AG10803 (cell line): ENCODE measurements at places on chromosomes 16 and 17.

DNA sequence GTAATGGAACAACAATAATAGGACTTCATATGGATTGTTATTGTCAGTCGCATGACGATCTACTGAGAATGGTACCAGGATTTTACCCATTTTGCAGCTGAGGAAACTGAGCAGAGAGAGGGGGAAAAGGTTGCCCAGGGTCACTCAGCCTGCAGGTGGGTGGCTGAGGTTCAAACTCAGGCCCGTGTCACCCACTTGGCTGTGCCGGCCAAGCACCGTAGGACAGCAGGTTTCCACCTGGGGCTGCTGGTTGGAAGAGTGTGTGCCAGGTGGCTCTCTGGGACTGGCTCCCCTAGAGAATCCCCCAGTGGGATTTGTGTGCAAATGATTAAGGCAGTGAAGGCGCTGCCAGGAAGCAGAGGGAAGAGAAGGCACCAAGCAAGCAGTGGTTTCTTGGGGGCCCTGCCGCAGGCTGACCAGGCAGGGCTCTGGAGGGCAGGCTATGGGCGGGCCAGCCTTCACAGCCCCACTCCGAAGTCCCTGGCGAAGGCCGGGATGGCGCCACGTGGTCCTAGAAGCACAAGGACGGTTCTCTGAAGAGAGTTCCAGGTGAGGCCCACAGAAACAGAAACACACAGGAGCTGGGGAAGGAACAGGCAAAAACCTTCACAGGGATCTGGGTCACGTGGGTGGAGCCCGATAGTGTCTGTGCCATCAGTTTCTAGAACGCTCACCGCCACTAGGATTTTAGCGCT is 163.5 kb downstream of the IRF8 start:
- no peak for DNase-seq

- DNase-seq = peak; percentile 8
Observed at GRCh38 chr16:73771196-73772064, 525.2 kb upstream of the PSMD7 start.

GRCh38 chr17:27485716-27486495 is 29.7 kb downstream of the KSR1 start:
- DNase-seq = no peak

DNA sequence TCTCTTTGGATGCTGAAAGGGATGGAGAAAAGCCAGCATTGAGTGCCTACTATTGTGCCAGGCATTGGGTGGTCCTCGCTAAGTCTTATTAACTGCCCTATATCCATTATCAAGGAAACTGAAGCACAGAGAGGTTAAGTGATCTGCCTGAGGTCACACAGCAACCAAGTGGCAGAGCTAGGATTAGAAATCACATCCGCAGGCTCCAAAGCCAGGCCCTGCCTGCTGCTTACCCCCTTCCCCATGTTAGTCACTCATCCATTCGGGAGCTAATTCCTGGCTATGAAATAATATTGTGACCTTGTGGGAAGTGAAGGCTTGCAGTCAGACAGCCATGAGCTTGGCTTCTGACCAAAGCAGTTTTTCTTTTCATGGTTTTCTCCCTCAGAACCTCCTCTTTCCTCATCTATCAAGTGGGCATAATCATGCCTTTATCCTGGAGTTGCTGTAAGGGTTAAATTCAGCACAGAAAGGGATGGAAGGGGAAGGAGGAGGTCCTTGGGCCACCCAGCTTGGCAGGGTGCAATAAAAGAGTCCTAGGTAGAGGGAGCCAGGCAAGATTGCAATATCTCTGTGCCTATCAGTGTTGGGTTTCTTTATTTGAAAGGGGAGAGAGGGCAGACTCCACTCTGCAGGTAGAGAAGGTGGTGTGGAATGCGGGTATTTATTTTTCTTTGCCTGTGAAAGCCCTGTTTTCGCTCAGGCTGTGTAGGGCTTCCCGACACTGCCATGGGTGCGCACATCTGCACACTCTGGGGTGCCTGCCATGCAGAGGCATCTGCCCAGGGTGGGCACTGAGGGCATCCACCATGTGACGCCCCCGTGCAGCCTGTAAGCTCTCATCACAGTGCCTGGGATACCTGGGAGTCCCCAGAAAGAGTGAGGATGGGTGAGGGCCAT is 11.3 kb downstream of the RAI1 start:
- no peak for DNase-seq

- no peak for DNase-seq
Observed at GRCh38 chr17:29607557-29608195, 14.7 kb downstream of the ANKRD13B start.

DNA sequence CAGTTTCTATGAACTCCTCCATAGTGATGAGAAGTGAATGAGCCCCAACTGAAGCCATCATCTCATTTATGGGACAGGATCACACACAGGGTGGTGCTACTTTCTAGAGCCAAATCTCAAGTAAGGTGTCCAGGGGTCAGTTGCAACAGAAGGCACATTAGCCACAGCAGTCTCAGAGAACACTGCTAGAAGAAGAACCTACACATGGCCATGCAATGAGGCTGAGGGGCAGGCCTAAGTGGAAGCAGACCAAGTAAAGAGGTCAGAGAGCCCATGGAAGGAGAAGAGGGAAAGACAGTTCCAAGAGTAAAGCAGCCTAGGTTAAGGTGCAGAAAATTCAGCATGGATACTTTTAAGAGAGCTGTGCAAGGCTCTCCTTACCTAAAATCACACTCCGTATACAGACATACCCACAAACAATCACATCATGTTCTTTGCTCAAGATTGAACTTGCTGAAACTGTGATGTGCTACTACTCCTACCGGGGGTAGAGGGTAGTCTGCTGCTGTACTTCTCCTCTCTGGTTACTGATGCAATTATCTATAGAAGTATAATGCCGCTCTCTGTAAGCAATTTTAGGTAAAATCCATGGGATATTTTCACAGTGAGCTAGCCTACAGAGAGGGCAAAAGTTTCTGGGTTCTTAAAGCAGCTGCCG is 1.7 kb downstream of the ABCA8 start:
- no peak for DNase-seq

DNA sequence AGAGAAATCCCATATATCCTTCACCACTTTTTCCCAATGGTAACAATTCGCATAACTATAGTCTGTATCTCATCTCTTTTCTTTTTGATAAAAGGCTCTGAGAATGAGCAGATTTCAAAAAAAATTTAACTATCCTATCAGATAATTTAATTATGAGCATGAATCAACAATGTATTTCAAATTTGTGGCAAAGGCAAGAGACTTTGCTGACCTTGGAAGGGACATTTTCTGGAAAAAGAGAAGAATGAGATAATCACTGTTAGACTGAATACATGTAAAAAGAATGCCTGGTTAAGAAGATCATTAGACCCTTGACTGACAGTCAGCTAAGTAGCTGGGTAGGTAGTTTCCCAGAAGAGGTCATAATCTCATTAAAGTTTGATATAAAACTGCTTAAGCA is 428.4 kb upstream of the XYLT1 start:
- no peak for DNase-seq

GRCh38 chr17:20961586-20961985 is 81.2 kb downstream of the USP22 start:
- peak; percentile 35 for DNase-seq

- DNase-seq = no peak
Observed at GRCh38 chr17:48060249-48060648, 12.1 kb downstream of the NFE2L1 start.

DNA sequence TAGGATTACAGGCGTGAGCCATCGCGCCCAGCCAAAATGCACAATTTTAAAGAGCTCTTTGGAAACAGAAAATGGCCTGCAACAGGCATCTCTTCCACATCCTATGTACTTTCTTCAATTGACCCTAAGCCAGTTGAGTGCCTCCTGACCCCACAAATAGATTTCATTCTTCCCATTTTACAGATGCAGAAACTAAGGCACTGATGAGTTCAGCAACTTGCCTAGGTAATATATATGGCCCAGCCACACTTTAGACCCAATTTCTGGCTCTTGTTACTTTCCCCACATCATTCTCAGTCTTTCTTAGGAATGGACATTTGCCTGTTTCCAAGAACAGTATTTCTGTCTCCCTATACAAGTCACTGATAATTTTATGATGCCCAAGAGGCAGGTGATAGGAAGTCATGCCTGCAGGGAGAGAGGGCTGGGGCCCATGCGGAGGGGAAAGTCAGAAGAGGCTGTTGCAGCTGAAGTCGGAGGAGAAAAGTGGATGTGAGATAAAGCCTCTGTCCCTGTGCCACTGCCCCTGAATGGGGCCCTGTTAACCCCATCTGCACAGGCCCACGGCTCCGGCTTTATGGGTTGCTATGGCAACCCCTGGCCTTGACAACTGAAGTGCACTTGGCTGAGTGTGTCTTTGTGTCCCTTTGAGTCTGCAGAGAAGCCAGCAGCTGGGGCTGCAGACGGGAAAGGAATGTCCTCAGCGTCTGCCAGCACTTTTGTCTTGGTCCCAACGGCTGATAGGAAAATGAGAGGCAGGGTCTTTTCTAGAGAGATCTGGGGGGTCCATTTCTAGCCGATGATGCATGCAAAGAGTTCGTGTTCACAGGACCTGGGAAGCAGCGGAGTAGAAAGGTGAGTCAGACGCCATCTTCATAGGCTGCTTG is 45.9 kb downstream of the ABAT start:
- no peak for DNase-seq

DNA sequence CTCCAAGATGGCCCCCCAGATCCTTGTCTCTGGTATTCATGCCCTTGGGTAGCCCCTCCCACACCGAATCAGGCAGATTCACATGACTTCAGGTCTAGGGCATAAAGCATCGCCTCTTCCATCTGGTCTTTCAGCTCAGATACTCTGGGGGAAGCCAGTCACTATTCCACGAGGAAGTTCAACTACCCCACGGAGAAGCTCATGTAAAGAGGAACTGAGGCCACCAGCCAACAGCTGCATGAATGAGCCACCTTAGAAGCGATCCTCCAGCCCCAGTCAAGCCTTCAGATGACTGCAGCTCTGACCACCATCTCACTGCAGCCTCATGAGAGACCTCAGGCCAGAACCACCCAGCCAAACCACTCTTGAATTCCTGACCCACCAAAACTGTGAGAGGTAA is 54.1 kb downstream of the SOCS3 start:
- no peak for DNase-seq

- no peak for DNase-seq
Observed at GRCh38 chr17:74635418-74635817, 11.9 kb upstream of the CD300E start.

DNA sequence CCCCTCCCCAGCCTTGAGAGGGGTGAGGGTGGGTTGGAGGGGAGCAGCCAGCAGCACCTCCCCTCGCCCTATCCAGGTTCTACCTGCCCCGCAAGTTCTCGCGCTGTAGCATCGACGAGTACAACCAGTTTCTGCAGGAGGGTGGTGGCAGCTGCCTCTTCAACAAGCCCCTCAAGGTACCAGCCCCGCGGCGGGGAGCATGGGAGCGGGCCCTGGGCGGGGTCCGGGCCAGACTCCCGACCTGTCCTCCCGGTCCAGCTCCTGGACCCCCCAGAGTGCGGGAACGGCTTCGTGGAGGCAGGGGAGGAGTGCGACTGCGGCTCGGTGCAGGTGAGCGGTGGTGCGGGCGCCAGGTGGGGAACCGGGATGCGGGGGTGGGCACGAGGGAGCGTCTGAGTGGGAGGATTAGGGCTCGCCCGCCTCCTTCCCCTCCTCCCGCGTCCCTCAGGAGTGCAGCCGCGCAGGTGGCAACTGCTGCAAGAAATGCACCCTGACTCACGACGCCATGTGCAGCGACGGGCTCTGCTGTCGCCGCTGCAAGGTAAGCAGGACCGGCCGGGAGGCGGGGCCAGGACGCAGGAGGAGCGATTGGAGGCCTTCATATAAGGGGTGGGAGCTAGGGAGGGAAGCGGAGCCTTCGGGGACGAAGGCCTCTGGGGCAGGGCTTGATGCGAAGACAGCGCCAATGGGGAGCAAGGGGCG is 16.5 kb downstream of the ADAM11 start:
- peak; percentile 95 for DNase-seq

DNA sequence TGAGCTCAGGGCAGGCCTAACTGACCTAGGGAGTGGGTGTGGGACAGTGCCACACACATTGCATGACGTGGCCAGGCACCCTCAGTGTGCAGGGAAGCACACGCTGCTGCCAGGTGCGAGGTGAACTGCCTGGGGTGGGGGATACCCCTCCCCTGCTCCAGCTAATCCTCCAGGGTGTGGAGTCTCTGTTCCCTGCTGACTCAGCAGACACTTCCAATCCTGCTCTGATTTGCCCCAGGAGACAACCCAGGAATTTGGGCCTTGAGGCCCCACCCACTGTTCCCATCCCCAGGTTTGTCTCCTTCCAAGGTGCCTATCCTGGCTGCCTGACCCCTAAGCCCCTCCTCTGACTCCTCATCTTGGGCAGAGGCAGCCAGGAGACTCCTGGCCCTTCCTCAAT is 10.7 kb downstream of the DLX3 start:
- no peak for DNase-seq

GRCh38 chr17:50549256-50549941 is 2.4 kb downstream of the SPATA20 start:
- DNase-seq = no peak

DNA sequence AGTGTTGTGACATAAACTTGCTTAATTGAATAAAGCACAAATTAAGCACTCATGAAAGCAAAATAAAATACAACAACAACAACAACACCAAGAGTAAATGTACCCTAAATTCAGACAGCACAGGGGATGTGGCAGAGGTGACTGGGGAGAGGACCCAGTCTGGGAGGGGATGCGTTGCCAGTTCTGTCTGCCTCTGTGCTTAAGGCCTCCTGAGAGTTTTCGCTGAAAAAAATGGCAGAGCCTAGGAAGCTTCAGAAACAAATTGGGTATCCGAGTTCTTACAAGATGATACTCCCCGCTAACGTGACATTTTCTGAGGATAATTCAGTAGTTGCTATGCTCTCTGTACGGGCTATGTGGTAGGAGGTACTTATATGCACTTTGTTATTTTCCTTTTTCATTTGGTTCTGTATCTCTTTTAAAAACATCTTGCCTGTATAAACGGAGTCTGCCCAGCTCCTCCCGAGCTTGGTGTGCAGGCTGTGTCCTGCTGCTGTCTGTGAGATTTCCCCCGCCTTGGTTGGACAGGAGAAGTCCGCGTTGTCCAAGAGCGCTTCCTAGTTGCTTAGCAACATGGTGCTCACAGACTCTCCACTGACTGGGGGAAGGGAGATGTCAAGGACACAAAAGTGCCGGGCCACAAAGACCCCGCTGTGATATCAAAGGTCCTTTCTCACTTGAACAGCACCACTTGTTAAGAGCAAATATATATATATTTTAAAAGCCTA is 134.2 kb upstream of the CPHXL start:
- no peak for DNase-seq

DNA sequence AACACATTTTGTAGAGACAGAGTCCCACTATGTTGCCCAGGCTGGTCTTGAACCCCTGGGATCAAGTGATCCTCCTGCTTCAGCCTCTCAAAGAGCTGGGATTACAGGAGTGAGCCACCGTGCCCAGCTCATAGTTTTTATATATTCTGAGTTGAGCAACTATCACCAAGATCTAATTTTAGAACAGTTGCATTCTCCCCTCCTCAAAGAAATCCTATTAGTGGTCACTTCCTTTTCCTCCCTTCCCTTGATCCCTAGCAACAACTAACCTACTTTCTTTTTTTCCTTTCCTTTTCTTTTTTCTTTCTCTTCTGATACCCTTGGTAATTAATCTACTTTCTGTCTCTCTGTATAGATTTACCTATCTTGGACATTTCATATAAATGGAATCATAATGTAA is 61.5 kb upstream of the B4GALNT2 start:
- peak; percentile 16 for DNase-seq
